IMR-90 (cell line): ENCODE measurements at places on chromosomes 2 and 18. TPM values are rescaled to one million over a fixed set of nuclear protein-coding genes. Genes with fewer than 3 reads are reported as not detected.

SMYD5 gene
- 16.9 and 17.8 TPM in 2 replicates for polyA plus RNA-seq

CNGA3 gene
- not detected in 2 replicates for polyA plus RNA-seq

DNA sequence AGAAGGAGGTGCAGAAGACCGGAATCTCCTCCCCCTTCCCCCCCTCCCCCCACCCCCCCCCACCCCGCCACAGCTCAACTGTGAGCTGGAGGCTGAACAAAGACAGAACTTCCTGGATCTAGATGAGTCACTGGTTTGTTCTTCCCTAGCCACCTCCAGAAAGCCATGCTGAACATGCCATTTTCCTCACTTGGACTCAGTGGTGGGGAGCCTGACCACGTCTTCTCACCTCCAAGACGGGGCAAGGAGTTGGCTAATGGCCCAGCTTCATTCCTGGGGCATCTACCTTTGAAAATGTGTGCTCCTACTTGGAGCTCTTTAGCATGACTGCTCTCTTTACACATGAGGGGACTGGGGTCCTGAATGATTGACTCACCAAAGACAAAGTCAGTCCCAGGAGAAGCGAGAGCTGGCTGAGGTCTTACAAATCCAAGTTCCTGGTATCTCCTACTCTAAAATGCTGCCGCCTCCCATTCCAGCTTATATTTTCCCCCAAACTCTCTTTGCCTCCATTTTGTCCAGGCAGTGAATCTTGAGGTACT is 22.6 kb upstream of the FZD5 start:
- peak; percentile 66 for DNase-seq

GRCh38 chr2:231243866-231244265 is 45.4 kb downstream of the ARMC9 start:
- no peak for DNase-seq

- DNase-seq = no peak
Measured at GRCh38 chr2:185384822-185385560, 353.6 kb upstream of the FSIP2 start.
